PC-9 (cell line): ENCODE measurements at places on chromosomes 12 and 14.
A peak's percentile ranks its signal among the peaks of the same experiment; 100 is the strongest.

GRCh38 chr12:44253338-44253856, 417.5 kb downstream of the TMEM117 start:
- H3K36me3 ChIP-seq, result no peaks in the 10 kb centered on the region
- no peak for DNase-seq
- no peak overlapping the region for H3K27ac ChIP-seq
- no peak overlapping the region for H3K4me3 ChIP-seq
- no peaks in the 10 kb centered on the region for H3K4me1 ChIP-seq
- no peaks in the 10 kb centered on the region for H3K27me3 ChIP-seq

- H3K27me3 ChIP-seq, result no peaks in the 10 kb centered on the region
- no peak overlapping the region for H3K4me3 ChIP-seq
- no peaks in the 10 kb centered on the region for H3K36me3 ChIP-seq
- H3K27ac ChIP-seq, result no peak overlapping the region
- H3K4me1 ChIP-seq, result peaks cover 8% of the 10 kb centered on the region
- peak; percentile 26 for DNase-seq
These were observed 118.9 kb downstream of the VEZT start for GRCh38 chr12:95336387-95337067.

GRCh38 chr12:25942709-25943108, 15.8 kb upstream of the RASSF8 start:
- H3K36me3 ChIP-seq, result no peaks in the 10 kb centered on the region
- H3K4me1 ChIP-seq, result no peaks in the 10 kb centered on the region
- H3K27me3 ChIP-seq, result no peaks in the 10 kb centered on the region
- no peak overlapping the region for H3K4me3 ChIP-seq

GRCh38 chr12:120581998-120582397, 796 bp upstream of the POP5 start:
- H3K4me3 ChIP-seq, result peak overlapping the region; percentile 98
- no peak overlapping the region for H3K27ac ChIP-seq
- no peak for DNase-seq
- H3K27me3 ChIP-seq, result no peaks in the 10 kb centered on the region

DNA sequence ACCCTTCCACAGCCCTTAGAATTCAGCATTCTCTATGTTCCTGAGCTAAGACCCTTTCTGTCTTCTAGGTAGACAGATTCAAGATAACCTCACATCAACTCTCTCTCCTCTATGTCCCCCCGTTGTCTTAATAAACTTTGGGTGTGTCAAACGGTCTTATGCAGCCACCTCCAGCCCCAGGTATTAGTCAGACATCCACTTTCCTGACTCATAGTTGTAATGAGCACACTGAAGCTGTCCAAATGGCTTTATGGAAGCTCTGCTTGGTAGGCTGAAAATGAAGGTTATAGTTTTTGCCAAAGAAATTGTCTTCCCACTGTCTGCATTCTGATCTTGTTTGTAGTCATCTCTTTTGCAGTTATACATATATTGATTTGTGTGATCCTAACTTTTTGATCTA, 482.0 kb downstream of the RMST start:
- H3K36me3 ChIP-seq, result no peaks in the 10 kb centered on the region
- H3K27ac ChIP-seq, result no peak overlapping the region

- H3K27ac ChIP-seq, result no peak overlapping the region
- no peak for DNase-seq
- H3K36me3 ChIP-seq, result no peaks in the 10 kb centered on the region
These were observed 74.9 kb downstream of the SLC25A47 start for GRCh38 chr14:100398044-100398443.

DNA sequence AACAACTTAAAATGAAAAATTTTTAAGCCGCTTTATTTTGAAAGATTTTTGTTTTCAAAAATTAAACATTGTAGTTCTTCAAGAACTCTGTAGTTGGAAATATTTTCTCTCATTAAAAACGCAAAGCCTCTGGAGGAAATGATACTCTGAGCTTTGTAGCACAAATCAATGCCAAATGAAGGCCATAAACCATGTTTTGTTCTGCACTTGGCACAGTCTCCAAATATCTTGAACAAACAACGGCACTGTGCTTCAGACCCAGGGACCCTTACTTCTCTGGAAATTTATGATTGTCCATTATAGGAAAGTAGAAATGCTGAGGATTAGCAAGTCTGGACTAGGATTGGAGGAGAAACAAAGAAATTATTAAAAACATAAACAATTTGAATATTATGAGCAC, 160.8 kb upstream of the BMP4 start:
- no peaks in the 10 kb centered on the region for H3K27me3 ChIP-seq
- H3K4me3 ChIP-seq, result no peak overlapping the region
- H3K4me1 ChIP-seq, result peaks cover 20% of the 10 kb centered on the region; the same call in 1 of the 2 replicates
- DNase-seq, result no peak
- no peaks in the 10 kb centered on the region for H3K36me3 ChIP-seq

- H3K4me3 ChIP-seq, result no peak overlapping the region
- H3K27me3 ChIP-seq, result peaks cover 25% of the 10 kb centered on the region; the same call in 1 of the 2 replicates
- H3K36me3 ChIP-seq, result no peaks in the 10 kb centered on the region
- no peak for DNase-seq
- H3K27ac ChIP-seq, result no peak overlapping the region
These were observed 53.7 kb downstream of the FOXN4 start for GRCh38 chr12:109255377-109255776.

DNA sequence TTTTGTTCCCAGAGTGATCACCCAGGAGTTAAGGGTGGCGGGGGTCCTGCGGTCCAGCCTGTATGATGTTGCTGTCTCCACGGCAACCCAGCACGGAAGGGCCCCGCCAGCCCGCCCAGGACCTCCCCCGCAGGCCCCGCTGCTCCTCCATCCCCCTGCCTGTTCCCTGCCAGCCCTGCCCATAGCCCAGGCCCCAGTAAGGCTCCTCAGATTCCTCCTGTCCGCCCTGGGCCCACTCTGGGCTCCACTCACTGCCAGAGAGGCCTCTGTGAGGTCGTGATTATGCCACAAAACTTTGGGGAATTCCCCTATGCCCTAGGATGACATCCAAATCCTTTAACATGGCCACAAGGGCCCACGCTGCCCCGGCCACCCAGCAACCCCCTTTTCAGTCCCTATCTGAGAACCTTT, 20.8 kb downstream of the HSP90AA1 start:
- H3K4me1 ChIP-seq, result peaks cover 34% of the 10 kb centered on the region
- H3K4me3 ChIP-seq, result no peak overlapping the region
- no peaks in the 10 kb centered on the region for H3K36me3 ChIP-seq
- no peaks in the 10 kb centered on the region for H3K27me3 ChIP-seq
- no peak for DNase-seq

- no peaks in the 10 kb centered on the region for H3K4me1 ChIP-seq
- DNase-seq, result no peak
- H3K36me3 ChIP-seq, result no peaks in the 10 kb centered on the region
- H3K27ac ChIP-seq, result no peak overlapping the region
These were observed 66.7 kb downstream of the SMOC1 start for GRCh38 chr14:69945912-69946311.

- H3K36me3 ChIP-seq, result no peaks in the 10 kb centered on the region
- no peaks in the 10 kb centered on the region for H3K4me1 ChIP-seq
- H3K27me3 ChIP-seq, result no peaks in the 10 kb centered on the region
These were observed 117.6 kb upstream of the RASSF8 start for GRCh38 chr12:25840678-25841465.

DNA sequence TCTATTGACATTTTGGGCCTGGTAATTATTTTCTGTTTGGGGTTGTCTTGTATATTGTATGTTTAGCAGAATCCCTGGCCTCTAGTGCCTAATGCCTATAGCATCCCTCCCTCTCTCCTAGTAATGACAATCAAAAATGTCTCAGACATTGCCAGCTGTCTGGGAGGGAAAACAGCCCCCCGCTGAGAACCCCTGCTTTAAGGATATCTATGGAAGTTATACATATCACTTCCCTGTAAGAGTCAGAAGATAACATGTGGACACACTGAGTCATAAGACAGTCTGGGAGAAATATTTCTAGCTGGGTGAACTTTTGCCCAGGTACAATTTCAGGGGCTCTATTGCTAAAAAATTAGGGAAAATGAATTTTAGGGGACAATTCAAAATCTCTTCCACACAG, 255.0 kb downstream of the PAWR start:
- no peak for DNase-seq
- no peak overlapping the region for H3K27ac ChIP-seq
- H3K4me3 ChIP-seq, result no peak overlapping the region
- H3K36me3 ChIP-seq, result no peaks in the 10 kb centered on the region
- H3K4me1 ChIP-seq, result peaks cover 9% of the 10 kb centered on the region

GRCh38 chr12:40016980-40017379, 88.9 kb downstream of the SLC2A13 start:
- no peak overlapping the region for H3K27ac ChIP-seq
- no peak for DNase-seq
- H3K4me1 ChIP-seq, result peaks cover 10% of the 10 kb centered on the region; the same call in 1 of the 2 replicates
- H3K27me3 ChIP-seq, result no peaks in the 10 kb centered on the region

- no peaks in the 10 kb centered on the region for H3K4me1 ChIP-seq
- H3K4me3 ChIP-seq, result no peak overlapping the region
- no peaks in the 10 kb centered on the region for H3K27me3 ChIP-seq
These were observed 248.2 kb downstream of the C12orf42 start for GRCh38 chr12:103247531-103247930.
